Cardiac septum (tissue), 1 donor: ENCODE measurements at places on chromosomes 1 and 21.

DNA sequence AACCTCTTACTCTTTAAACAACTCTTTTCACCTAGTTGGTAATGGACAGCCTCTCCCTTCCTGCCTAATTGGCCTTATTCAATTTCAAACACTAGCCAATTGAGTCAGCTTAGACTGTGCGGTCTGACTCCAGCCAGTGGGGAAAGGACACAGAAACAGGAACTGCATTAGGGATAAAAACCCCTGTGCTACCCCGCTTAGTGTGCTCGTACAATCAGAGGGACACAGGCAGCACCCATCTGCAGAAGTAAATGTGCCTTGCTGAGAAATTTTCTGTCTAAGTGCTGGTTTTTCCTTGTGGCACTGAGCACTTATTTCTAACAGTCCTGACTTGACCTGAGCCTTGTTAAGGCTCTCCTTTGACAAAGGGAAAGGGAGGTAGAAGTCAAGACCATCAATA lies 6.0 kb upstream of the CD2 start:
- DNase-seq, result no peak

- no peak for DNase-seq
Measured at GRCh38 chr1:48044311-48044710, 47.1 kb upstream of the TRABD2B start.

GRCh38 chr21:38358666-38359065 lies 101.9 kb downstream of the KCNJ15 start:
- no peak for DNase-seq

DNA sequence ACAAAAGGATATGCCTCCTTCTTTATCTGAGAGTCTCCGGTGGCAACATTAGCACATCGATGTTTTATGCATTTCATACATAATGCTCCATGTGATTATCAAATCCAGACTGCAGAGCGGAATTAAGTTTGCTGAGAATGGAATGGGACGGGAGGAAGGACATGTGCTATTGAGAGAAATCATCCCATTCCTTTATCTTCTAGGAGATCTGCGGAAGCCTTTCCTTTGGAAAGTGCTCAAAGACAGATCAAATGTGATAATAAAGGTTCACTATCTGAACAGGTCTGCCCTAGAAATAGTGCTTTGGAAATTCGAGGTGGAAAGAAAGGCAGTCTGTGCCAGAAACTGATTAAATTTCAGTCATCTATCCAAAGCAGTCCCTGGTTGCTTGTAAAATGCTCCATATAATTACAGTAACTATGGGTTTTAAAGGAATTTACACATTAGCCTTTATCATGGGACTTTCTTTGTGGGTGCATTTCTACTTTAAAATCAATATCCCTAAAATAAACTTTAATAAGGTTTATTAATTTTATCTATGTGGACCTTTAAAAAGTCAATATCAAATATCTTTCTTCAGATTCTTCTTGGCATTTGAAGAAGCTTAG lies 473.5 kb upstream of the ADGRL2 start:
- DNase-seq, result no peak

DNA sequence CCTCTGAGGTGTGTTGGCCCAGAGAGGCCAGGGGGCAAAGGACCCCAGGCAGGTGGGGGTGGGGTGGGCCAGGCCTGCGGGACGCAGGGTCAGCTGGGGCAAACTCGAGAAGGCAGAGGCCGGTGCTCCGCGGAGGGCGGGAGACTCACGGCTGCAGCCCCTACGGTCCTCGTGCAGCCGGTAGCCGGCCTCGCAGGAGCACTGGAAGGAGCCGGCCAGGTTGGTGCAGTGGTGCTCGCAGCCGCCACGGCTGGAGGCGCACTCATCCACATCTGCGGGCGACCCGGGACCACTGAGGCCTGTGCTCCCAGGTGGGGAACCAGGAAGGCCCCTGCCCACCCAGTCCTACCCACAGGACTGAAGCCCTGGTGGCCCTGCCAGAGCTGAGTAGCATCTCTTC lies 55.3 kb downstream of the ARHGEF16 start:
- DNase-seq, result no peak

DNA sequence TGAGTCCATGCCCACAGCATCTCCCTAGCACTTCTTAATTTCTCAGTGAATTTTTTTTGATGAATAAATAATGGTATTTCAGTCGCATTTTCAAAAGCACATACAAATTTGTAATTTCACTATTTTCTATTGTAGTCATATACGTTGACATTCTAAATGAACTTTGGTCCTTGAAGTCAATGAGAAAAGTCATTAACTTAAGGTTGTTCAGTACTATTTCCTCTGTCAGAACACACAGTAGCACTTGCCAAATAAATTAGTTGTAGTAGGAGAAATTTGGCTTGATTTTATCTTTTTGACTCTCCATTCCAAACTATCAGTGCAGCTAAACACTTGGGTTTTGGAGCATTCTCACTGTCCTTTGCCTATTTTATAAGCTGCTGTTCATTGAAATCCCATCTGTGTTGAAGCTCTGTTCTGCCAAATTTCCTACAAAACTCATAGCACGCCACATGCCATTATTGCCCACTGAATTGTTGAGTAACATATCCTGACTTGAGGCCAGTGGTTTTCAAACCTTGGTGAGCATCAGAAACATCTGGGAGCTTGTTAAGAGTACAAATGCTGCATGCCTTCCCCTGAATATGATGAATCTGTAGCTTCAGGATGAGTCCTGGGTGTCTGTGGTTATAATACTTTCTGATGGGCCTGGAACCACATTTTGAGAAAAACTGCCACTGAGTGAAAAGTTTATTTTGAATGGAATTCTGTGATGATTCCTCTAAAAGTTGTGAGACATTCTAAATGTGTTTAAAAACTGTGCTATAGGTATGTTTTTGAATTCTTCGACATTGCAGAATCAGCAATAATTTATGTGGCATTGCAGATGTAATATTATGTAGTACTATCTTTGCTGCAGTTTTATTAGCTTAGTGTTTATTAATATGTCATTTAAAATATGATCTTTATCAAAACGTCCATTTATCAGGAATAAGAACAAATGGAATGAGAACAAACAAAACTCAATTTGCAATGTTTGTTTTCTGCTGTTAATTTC lies 78.9 kb downstream of the DNM3 start:
- DNase-seq, result no peak

GRCh38 chr1:94738371-94738770 lies 81.8 kb upstream of the SLC44A3 start:
- no peak for DNase-seq

DNA sequence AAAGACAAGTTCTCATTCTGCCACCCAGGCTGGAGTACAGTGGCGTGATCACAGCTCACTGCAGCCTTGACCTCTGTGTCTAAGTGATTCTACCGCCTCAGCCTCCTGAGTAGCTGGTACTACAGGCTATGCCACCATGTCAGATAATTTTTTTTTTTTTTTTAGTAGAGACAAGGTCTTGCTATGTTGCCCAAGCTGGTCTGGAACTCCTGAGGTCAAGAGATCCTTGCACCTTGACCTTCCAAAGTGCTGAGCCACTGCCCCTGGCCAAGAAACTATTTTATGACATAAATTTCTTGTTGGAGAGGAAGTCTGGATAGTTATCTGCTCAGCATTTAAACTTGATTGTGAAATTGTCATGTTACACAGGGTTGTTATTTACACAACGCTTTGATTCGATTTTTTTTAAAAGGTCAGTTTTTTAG lies 2.1 kb downstream of the SCCPDH start:
- DNase-seq, result no peak

DNA sequence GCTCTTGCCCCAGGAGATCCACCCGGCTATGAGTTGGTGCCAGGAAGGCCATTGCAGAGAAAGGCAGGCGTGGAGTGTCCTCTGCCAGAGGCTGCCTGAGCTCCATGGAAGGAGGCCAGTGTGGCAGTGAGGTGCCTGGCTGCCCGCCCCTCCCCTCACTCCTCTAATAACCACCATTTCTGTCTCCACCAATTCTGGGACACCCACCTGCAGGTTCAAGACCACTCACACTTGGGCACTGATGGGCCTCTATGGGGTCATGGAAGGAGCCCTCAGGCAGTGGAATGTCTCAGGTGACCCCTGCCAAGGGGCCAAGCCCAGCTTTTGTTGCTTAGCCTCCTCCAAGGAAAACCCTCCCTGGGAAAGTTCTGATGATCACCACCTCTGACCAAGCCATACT lies 731.6 kb downstream of the MATN1 start:
- no peak for DNase-seq

GRCh38 chr1:73901738-73902137 lies 296.2 kb downstream of the LRRIQ3 start:
- DNase-seq, result no peak

GRCh38 chr1:212710566-212710965 lies 10.9 kb upstream of the BATF3 start:
- no peak for DNase-seq

DNA sequence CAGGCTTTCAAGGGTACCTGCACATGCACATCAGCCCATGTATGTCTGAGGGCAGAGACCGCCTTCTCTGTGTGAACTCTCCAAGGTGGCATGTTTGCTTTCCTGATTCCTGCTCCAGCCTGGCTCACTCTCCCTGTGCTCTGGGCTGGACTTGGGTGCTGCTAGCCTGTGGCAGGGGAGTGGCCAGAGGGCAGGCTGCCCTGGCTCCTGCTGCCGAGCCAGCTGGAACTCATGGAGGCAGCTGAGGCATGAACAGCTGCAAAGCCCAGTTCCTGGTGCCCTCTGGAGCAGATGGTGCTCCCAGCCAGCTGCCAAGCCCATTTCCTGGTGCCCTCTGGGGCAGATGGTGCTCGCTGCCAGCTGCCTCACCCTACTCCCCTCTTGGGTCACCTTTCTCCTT lies 7.6 kb downstream of the UBL4B start:
- DNase-seq, result no peak

DNA sequence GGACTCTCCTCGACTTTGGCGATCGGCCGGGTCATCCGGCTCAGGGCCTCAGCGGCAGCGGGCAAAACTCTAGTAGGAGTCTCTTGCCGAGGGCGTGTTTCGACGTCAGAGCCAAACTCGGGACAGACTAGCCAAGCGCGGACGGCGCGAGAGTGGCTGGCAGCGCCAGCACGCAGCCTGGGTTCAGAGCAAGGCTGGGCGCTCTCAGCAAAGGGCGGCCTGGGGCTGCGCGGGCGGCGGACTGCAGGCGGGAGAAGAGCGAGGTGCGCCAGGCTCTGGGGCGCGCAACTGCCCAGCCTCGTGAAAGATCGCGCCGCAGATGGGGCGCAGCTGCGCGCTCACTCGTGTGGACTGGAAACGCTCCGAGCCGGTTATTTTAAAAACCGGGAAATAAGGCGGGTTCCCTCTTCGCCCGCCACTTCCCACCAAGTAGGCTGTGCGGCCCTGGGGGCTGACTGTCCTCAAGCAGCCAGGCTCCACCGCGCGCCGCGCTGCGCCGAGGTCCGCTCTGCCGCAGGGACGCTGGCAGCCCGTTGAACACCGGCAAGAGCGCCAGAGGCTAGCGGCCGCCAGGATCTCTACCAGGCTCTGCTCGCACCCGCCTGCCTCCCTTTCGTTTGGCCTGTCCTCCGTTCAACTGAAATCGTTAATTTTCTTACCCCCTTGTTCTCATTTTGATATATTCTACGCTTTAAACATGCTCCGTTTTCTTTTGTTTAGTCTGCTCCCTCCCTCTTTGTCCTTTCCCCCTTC lies 2.4 kb downstream of the ALX3 start:
- no peak for DNase-seq

DNA sequence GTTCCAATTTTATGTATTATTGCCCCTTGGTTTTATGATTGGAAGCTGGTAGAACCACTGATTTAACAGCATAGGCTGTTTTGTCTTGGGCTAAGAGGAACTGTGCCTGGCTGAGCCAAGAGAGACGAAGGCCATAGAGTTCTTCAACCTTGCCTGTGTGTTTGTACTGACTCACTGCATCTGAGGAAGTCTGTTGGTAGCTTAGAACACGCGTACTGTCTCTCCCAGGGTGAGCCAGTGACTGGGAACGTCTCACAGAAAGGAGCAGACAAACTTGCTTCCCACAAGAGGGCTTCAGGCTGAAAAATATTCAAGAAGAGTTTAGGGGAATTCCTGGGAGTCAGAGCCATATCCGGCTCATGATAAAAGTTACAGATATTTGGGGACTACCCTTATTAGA lies 14.9 kb downstream of the TMEM51 start:
- DNase-seq, result no peak

DNA sequence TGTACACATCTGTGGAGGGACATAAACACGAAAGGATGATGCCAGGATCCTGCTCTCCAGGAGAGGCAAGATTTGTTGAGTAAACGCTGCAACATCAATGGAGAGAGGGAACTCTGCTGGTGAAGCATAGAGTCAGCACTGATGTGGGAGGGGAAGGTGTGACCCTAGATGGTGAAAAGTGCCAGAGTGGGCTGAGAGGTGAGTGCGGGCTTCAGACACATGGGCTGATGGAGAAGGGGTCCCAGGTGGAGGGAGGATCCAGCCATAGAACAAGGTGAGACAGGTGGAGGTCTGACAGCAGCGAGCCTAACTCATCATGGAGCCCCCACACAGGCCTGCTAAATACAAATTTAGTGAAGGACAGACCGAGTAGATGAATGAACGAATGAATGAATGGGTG lies 9.7 kb downstream of the RD3 start:
- DNase-seq, result peak; percentile 35

- DNase-seq, result no peak
Measured at GRCh38 chr1:81808760-81809159, 8.0 kb downstream of the ADGRL2 start.

- DNase-seq, result no peak
Measured at GRCh38 chr1:181100015-181100905, 11.8 kb downstream of the IER5 start.

DNA sequence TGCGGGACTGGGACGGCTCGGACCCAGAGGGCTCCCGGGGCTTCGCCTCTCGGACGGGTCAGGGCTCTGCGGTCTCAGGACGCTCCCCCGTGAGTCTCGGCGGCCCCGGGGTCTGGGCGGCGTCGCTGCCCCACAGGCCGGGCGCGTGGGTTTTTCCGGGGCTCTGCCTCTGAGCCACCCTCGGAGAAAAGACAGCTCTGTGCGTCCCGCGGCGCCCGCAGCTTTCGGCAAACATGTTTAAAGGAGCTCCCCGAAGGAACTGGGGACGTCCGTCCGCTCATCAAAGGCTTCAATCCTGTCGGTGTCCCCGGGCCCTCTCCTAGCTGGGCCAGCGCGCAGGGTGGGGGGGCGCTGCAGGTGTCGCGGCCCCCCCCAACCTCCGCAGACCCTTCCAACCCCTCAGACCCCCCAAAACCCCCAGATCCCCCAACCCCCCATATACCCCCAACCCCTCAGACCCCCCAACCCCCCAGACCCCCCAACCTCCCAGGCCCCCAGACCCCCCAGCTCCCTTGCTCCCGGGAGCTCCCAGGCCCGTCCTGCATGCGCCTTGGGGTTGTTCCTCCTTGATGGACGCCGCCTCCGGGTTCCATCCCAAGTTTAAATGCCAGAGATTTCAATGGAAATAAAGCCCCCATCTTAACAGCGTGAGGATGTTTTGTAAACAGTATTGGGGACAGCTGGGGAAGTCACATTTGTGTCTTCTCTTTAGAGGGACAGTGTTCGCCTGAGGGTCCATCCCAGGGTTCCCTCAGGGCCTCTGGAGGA lies 996 bp upstream of the C1orf159 start:
- DNase-seq, result no peak

- DNase-seq, result peak; percentile 89
Measured at GRCh38 chr1:25875154-25875855, at the start of gene PAQR7. TSS of gene PAQR7 (minus strand) at chr1:25875708. CDS start at chr1:25863839, 11,869 bp downstream.

DNA sequence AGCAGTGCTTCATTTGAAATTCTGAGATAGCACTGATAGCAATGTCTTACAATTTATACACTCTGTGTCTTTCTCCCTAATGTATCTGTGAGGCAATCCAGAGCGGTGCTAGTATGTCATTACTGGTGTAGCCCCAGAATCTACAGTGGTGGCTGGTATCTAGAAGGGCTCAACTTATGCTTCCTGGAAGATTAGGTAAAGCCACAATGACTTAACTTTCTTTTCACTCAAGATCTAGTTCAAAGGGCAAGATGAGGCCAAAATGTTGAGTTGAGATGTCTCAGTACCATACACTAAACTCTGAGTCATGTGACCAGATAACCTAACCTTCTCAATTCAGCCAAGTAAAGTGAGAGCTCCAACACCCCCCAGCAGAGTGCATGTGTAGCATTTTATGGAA lies 77.5 kb downstream of the PAPPA2 start:
- no peak for DNase-seq
